Trophoblast cell (in vitro differentiated cells and primary cell): ENCODE measurements at places on chromosomes 7 and 10.

GRCh38 chr7:27189997-27190748, 5.1 kb upstream of the HOXA11 start:
- DNase-seq: no peak

DNA sequence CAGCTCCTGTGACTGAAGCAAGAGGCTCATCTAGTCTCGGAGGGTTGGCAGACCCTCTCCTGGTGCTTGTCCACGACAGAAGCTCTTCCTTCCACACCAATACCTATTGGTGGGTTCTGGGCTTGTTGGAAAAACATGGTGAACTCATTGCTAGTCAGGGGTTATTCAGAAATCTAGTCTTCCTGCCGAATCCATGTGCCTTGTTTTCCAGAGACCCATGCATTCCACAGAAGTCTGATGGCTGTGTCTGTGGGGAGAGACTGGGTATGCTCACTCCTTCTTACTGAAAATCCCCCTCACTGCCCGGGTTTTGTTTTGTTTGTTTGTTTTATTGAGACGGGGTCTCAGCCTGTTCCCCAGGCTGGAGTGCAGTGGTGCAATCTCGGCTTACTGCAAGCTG, 138.3 kb downstream of the DNAJB6 start:
- DNase-seq: no peak

- no peak for DNase-seq
Observed at GRCh38 chr10:12949248-12949647, 52.3 kb downstream of the CCDC3 start.

DNA sequence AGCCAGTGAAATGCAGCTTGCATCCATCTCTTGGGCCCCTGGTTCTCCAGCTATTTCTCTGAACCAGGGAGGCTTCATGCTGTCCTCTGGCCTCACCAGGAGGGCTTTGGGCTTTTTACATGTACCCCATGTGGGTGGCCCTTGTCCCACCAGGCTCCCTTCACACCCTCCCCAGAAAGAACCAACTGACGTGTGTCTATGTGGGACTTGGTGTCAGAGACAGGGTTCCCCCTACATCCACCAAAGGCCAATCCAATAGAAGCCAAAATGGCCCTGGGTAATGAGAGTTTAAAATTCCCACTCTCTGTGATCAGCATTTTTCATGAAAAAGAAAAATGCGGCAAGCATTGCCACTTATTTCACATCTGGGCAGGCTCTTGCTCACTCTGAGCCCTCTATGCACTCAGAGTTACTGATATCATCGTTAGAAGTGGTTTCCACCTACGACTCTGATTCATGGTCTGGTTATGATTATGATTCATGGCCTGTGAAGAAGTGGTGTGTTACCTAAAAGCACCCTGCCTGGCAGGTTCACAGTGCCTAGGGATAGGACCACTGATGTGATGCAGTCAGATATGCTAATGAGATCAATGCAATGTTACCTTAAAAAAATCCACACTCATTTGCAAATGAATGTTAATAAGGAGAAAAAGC, 133.5 kb downstream of the BUB3 start:
- peak; percentile 95 for DNase-seq

GRCh38 chr10:59133841-59134593, 42.4 kb upstream of the PHYHIPL start:
- no peak for DNase-seq

GRCh38 chr10:91617072-91617609, 15.7 kb downstream of the PPP1R3C start:
- no peak for DNase-seq

DNA sequence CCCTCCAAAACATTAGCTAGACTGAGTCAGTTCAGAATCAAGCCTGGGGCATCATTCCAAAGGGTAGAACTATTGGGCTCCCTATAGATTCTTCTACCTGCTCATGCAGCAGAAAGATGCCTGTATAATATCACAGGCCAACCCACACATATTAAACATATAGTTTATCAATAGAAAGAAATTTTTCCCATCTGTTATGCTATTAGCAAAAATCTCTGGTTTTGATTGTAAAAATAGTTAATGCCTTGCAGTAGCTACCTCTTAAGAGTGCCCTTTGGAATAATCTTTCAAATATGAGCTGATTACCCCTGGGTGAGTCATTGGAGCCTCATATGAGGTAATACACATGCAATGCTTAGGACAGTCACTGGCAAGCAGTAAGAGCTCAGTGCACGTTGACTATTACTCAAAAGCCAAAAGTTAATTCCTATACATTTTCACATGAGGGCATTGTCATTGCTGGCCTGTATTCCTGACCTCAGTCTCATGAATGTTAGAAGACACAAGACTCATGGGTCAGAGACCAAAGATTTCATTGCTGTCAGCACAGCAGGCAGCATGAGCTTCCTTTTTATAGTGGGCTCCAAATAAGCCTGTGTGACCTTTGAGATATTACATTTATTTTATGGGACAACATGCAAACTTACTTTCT, 180.0 kb downstream of the FGFR2 start:
- DNase-seq: peak; percentile 35

- no peak for DNase-seq
Observed at GRCh38 chr7:8133188-8133848, 128.6 kb downstream of the ICA1 start.

DNA sequence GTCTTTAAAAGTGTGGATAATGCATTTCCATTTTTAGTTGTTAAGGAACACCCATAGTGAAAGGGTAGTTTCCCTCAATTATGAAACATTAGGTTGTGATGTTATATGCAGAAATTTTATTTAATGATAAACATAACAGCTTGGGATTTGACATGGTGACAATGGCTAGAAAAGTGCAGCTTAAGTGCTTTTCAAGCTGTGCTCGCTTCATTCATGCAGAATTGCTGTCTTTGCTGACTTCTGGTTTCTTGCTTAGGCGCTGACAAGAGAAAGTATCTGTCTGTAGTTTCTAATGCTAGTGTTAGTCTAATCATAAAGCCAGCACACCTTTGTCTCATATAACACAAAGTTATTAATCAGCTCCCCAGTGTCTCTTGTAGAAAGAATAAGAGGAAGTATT, 170.0 kb downstream of the ARL5B start:
- no peak for DNase-seq

DNA sequence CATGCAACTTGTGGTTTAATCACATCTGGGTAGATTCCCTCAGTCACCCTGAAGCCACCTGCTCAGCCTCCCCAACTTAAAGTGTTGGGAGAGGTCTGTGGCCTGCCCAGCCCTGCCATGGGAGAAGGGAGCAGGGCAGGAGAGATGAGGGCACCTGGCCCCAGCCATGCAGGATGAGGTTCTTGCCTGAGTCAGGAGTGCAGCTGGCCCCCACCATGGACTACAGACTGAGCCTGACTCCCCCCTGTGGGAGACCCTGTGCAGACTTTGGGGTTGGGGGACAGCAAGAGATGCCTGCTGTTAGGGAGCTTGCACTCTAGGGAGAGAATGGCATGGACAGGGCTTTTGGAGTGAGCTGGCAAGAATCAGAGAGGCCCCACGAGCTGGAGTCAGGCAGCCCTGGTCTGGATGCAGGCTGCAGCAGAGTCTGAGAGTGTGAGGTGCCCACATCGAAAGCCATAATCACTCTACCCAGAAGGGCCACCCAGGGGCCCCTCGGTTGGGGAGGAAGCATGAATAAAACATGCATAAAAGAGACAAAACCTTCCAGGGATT, 34.7 kb upstream of the DPYSL4 start:
- DNase-seq: no peak
